ENCODE measurements at places on chromosomes 3 and 15.

DNA sequence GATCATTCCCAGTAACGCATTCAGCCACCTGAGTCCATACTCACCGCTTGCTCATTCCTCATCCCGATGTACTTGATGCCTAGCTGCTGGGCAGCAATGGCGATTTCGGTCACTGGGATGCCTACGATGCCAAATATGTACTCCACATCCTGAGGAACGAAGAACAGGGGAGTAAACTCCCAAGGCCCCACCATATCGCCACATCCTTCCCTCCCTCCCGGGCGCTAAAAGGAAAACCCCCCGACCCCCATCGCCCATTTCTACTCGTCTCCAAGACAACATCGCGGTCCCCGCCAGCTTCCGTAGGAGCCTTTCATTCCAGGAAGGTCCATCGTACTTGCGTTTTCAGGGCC, 347 bp downstream of the HACL1 start:
- no peak for DNase-seq

- no peak for DNase-seq
Measured at GRCh38 chr3:182620723-182621434, 172.4 kb upstream of the ATP11B start.

DNA sequence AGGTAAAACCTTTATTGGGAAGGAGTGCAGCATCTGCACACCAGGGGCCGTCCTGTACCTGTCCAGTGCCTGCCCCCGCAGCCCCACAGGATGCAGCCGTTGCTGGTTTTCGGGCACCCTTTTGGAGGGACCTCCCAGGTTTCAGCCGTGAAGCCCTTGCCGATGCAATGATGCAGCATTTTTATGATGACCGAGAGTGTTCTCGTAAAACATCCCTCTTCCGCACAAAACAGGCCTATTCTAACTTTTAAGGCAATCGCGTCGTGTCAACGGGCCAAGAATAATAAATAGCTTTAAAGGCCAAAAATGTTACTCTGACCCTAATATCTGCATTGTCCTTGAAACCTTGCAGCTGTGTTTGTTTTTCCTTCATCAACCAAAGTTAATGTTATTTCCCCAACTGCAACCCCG, 126.1 kb downstream of the LRRK1 start:
- no peak for DNase-seq

DNA sequence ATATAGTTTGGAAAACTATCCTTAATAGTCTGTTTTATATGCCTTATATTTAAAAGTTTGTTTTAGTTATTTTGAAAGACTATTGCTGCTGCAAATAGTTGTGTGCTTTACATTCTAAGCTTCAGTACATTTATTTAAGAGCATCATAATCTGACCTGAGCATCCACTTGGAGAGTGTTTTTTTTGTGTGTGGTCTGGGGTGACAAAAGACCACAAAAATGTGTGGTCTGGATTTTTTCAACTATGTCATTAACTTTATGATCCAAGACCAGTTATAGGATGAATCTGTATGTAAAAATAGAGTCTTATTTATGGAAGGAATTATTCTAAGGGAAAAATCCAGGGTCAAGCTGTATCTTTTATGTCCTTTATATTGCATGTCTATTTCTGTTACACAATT, 77.4 kb downstream of the SLTM start:
- DNase-seq, result no peak

DNA sequence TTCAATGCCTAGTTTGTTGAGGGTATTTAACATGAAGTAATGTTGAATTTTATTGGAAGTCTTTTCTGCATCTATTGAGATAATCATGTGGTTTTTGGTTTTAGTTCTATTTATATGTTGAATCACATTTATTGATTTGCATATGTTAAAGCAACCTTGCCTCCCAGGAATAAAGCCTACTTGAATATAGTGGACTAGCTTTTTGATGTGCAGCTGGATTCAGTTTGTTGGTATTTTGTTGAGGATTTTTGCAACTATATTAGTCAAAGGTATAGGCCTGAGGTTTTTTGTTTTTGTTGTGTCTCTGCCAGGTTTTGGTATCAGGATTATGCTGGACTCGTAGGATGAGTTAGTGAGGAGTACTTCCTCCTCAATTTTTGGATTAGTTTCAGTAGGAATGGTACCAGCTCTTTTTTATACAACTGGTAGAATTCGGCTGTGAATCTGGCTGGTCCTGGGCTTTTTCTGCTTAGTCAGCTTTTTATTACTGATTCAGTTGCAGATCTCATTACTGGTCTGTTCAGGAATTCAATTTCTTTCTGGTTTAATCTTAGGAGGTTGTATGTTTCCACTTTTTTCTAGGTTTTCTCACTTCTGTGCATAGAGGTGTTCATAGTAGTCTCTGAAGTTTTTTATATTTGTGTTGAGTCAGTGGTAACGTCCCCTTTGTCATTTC, 209.8 kb upstream of the RBMS3 start:
- no peak for DNase-seq

GRCh38 chr15:55998478-55998877, 5.1 kb upstream of the NEDD4 start:
- DNase-seq, result no peak

DNA sequence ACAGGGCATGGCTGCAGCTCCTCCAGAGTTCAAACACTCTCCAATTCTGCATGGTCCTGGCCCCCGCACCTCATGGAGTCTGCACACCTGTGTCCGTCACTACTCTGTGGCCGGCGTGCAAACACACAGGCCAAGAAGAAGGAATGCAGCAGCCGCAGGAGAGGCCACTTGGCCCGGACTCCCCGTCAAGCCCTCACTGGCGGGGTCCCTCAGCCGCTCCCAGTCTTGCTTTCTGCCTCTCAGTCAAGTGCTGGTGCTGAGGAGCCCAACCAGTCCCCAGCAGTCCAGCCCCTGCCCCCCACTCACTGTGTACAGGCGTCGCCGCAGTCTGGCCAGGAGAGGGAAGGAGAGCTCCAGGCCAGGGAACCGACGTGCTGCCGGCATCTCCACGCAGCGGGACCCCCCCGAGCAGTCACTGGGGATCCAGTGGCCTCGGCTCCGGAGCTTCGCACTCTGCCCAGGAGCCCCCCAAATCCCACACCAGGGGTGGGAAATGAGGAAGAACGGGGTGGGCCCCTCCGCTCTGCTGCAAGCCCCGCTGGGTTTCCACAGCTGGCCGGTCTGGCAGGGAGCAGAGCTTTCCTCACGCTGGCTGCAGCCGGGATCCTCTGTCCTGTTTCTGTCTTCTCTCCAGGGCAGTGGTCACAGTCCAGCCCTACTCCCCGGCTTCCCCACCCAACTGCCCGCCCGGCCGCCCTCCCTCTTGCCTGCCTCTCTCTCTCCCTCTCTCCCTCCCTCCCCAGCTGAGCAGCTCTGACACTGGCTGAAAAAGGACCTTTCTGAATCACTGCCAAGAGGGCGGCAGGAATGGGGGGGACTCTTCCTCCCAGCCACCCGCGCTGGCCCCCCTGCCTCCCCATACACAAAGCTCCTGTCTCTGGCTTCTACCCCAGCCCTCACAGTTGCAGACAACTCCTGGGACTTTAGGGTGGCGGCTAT, 16.0 kb downstream of the TNK2 start:
- peak; percentile 37 for DNase-seq

DNA sequence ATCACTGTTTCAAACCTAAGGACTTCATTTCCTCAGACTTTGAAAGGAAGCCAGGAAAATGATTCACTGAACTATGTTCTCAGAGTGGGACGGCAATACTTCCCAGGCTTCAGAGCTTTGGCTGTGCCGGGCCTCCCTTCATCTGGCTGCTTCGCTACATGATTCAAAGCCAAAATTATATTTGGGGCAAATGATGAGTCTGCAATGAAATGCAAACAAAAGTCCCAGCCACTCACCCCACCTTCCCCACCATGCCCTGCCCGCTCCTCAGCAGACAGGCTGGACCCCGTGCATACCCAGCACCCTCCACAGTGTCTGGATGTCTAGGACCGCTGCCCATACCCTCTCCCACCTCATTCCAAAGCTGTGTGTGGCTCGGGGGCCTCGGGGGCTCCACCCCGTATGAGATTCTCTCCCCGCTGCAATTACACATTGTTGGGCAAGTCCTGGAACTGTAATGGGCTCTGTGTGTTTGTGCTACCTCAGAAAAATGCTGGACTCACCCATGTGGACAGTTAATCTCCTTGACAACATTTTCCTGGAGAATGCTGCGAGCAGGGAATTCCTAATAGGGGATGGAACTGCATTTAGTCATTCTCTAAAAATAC, 32.2 kb downstream of the ATP10A start:
- DNase-seq, result no peak

DNA sequence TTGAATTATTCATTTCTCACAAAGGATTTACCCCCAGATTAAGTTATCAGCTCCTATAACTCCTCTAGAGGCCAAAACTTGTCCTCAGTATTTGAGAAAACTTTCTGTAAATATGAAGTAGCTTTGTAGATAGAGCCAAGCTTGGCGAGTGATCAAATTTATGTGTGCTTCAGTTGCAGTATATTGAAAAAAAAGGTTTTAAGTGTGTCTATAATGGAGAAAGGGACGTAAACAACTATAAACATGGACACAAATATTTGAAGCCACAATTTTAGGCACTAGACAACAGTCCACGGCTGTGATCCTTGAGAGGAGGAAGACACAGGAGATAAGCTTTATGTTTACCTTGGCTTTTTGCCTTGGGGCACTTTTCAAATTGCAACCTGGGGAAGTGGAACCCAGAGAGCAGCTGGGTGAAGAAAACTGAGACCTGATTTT, 118.7 kb downstream of the THRB start:
- DNase-seq, result no peak

GRCh38 chr3:66504850-66505641, 4.2 kb upstream of the LRIG1 start:
- no peak for DNase-seq

GRCh38 chr15:99399061-99399460, 147.8 kb downstream of the LRRC28 start:
- DNase-seq, result no peak

DNA sequence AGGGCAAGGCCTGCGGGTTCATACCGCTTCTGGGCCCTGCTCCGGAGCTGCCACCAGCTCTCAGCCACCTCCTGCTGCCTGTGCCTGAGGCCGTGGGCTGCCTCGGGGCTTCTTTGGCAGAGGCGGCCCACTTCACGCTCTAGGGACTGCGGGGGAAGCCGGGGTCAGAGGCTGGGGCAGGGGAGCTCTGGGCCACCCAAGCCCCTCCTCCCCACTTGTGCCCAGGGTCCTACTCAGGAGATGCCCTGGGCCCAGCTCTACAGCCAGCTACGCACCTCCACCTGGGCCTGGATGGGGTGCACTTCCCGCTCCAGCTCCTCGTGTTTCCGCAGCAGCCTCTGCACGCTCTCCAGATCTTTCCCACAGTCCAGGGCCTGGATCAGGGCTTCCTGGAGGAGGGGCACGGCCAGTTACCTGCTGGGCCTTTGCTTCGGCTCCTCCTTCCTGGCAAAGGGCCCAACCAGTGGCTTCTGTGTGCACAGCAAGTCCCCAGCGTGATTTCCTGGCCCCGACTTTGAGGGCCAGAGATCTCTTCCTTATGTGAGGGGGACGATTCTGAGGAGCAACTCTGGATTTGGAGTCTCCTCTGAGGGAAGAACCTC, 24.0 kb downstream of the PLA2G4B start:
- DNase-seq, result no peak

DNA sequence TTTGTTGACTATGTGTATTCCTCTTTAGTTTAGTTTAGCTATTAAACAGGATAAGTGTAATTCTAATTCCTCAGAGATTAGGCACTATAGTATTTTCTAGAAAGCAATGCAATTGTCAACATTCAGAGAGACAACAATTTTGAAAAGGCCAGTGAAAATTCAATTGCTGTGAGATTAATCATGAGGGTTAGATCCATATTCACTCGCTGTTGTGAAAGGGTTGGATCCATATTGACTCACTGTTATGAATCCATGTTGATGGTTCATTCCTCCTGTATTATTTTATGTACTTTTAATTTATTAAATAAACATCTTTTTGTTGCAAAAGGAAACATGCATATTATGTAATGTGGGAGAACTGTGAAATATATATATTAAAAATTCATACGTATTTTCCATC, 641 bp downstream of the TRAT1 start:
- no peak for DNase-seq

GRCh38 chr3:194758716-194759115, 73.0 kb downstream of the FAM43A start:
- no peak for DNase-seq

- DNase-seq, result no peak
Measured at GRCh38 chr3:192864941-192865340, 52.7 kb downstream of the MB21D2 start.

DNA sequence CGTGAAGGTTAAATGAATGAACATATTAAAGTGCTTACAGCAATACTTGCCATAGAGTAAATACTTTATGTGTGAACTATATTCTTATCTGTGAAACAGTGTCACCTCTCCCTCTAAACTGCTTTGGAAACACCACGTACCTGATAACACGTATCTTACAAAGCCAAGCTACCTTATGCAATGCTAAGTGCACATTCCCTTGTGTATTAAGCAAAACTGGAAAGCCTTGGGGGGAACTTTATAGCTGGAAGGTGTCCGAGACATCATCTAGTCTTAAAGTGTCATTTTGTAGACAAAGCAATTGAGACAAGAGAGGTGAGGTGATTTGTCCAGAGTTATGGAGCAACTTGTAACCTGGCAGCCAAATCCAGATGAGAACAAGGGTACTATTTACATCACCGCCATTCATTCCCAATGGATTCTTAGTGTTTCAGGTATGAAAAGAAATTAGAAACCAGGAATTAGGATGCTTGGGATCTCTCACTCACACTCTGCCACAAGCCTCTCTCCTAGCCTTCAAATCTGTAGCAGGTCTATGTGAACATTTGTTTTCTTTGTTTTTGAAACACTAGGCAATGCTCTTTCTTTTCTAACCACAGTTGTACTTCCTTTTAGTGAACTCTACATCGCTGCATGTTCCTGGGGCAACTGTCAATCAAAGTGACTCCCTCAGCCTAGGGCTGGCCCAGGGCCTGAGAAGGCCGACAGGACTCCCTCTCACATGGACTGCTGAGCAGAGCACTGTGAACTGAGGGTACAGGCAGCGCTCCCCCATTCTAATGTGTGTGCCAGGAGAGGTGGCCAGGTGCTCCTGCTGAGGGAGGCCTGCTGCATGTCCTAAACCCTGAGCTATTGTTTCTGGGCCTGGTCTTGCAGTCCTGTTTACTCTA, 13.9 kb upstream of the MGLL start:
- no peak for DNase-seq

- no peak for DNase-seq
Measured at GRCh38 chr3:127671523-127672428, 976 bp upstream of the ABTB1 start.
